Stimulated activated CD4-positive, alpha-beta T cell treated with anti-CD3 and anti-CD28 coated beads, Interleukin-4, amount 100 ng/mL, for 4 hours (primary cell): ENCODE measurements at places on chromosomes 6 and 20.

DNA sequence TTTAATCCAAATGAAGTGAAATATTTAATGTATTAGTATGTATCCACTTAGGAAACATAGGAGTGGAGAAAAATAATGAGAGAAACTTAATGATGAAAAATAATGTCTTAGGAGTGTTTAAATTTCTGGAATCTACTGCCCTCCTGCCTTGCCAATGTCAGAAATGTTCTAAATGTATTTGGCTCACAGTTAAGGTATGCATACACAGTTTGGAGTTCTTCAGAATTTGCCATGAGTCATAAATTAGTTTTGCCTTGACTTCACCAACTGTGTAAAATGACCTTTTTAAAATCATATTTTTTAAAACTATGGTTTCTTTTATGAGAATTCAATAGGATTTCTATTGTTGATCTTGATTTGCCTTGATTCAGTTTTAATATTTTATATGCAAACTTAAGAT, 191.7 kb upstream of the HSF2 start:
- no peak for DNase-seq

GRCh38 chr20:37384683-37385174, 38.8 kb downstream of the SRC start:
- DNase-seq = peak; percentile 79

DNA sequence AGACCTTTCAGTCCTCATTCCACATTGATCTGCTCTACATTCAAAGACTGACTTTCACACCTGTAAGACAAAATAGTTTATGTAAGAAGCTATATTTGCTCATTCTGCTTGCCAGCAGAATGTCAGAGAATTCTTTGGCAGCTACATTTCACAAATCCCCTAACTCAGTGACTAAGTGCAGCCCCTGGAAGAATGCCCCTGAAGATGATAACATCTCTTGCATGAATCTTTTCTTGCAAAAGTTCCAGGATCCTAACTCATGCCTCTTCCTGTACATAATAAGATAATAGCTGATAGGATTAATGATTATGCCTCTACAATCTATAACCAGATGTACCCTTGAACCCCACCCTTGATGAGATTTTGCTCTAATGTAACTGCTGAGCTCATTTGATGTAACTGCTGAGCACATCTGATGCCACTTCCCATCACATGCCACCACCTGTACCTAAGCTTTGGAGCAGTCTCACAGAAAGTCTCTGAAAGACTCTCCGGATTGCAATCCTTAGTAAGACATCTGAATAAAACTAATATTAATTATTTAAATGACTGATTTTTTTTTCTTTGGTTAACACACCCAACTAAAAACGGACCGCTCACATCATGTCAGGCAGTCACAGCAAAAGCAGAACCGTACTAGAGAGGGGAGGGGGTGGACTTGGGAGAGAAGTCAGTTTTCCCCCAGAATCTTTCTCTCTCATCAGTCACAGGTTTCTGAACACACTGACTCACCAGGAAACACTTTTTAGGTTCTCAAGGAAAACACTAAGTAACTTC, 684 bp upstream of the DNAH8 start:
- no peak for DNase-seq

- no peak for DNase-seq
Observed at GRCh38 chr6:96721227-96721626, 116.0 kb downstream of the GPR63 start.

- no peak for DNase-seq
Observed at GRCh38 chr6:142303176-142303533, 1.3 kb downstream of the ADGRG6 start.

GRCh38 chr6:13913226-13914001, 11.3 kb upstream of the RNF182 start:
- DNase-seq = no peak

- no peak for DNase-seq
Observed at GRCh38 chr6:70270287-70271005, 32.4 kb downstream of the COL9A1 start.

DNA sequence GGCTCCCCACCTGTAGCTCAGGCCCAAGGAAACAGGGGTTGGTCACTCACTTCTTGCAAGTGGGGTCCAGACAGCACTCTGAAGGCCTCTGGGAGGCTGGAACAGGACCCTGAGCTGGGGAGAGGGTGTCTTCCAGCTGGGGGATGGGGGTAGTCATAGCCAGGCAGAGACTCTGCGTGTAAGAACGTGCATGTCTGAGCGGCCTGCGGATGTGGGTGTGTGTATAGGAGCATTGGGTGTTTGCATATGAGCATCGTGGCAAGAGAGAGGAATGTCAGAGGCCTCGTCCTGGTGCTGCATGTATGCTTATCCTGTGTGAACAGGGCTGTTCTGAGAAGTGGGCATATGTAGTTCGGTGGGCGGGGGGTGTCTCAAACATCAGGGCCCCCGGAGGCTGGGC, 12.1 kb downstream of the BPIFB3 start:
- no peak for DNase-seq

- no peak for DNase-seq
Observed at GRCh38 chr6:90645634-90646033, 58.8 kb upstream of the MAP3K7 start.

DNA sequence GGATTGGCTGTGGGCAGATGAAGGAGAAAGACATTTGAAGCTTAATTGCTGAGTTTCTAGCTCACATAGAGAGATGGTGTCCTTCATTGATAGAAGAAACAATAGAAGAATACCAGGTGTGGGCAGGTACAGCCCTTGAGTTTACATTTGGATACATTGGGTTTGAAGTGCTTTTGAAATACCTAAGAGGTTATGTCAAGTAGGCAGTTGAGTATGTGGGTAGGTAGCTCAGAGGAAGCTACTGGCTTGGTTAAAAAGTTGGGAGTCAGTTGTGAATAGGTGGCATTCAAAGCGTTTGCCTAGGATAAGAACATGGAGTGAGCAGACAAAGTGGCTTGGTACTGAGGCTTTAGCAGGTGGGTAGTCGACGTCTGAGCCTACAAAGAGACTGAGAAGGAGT, 25.0 kb downstream of the NDUFAF5 start:
- DNase-seq = no peak

- DNase-seq = no peak
Observed at GRCh38 chr20:54255157-54255556, 47.3 kb downstream of the PFDN4 start.

DNA sequence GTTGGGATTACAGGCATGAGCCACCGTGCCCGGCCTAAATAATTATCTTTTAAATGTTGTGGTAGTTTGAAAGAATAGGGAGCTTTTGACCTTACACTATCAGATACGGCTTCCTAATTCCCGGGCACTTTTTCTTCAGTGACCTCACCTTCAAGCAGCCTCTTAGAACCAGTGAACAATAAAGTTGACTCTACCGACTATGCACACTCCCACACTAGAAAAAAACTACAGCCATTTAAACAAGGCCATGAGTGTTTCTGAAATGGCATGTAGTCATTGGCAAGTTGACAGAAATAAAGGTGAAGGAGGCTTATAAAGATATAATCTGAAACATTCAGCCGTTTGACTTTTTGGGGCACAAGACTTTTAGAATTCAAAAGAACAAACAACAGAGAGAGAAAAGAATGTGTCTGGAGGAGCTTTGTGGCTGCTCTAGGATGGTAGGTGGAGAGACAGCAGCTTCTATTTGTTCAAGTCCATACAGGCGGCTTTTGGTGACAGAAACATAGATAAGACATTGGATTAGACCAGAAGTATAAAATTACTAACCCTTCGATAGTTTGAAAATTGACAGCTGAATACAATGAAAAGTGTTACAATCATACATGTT, 75.2 kb downstream of the GJA1 start:
- no peak for DNase-seq

DNA sequence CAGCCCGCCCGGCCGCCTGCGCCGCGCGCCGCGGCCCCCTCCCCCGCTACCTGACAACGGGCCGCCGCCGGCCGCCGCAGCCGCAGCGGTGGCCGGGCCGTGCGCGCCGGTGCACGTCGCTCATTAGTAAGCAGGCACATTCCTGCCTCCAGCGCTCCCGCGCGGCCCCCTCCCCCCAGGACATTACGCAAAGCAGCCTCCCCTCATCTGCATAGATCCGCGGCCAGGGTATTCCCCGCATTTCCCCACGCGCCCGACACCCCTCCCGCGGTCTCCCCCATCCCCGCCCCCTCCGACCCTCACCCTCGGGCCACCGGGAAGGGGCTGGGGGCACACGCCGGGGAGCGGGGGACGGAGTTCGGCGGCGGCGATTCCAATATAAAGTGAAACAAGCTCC, at the start of gene HIVEP2:
Gene HIVEP2 (minus strand): TSS at position 128 of the 397 bp plus-strand sequence. CDS start 170,438 bp downstream, outside the sequence.
- DNase-seq = peak; percentile 92

DNA sequence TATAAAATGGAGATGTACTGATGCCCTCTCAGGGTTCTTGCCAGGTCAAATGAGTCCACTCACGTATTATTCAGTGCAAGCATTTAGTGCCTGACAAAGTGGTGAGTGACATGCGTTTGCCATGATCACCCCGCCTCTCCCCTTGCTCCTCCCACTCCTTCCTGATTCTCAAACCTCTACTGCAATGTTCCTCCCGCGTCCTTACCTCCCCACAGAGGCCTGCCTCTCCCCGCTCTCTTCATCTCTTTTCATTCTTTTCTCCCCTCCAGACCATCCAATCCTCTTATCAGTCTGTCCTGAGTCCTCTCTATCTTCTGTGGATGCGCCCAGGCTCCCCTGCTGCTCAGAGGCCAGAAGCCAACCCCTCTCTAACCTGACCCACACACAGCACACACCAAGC, 40.7 kb downstream of the KCNK5 start:
- no peak for DNase-seq

GRCh38 chr6:128676456-128676855, 156.1 kb upstream of the PTPRK start:
- DNase-seq = no peak

DNA sequence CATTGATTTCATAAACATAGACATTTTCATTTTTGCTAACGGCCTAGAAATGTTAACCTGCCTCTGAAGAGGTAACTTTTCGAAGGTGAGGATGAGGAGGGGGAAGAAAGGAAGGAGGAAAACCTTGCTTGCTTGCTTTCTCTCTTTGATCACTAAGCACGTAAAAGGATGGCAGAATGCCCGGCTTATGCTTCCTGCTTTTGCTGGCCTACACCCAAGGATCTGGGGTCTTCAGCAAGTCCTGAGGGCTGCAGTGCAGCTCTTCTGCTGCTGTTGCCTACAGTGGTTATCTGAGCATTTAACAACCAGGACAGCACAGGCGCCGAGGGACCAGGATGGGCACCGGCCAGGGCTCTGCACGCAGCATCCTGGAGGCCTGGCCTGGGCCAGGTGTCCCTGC, 150.8 kb upstream of the TAB2 start:
- no peak for DNase-seq

DNA sequence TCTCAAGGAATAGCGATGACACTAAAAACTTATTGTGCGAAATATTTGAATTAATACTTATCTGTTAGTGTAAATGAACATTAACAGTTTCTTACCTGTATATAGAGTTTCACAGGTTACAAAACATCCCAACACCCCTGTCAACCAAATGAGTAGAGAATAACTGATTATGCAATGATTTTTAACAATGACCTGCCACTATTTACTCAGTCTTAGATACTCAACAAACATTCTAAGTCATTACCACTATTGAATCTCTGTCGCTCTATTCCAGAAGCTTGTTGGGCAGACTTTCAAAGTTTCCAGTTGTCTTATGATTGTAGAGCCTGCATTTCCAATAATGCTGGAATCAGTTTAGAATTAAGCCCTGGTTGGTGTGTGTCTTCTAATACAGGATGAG, 85.5 kb downstream of the RNF182 start:
- DNase-seq = no peak

- DNase-seq = no peak
Observed at GRCh38 chr6:116175344-116175743, 49.4 kb upstream of the COL10A1 start.

GRCh38 chr20:17708675-17709360, 9.1 kb downstream of the BANF2 start:
- no peak for DNase-seq

GRCh38 chr6:55969526-55969925, 94.1 kb upstream of the BMP5 start:
- no peak for DNase-seq

DNA sequence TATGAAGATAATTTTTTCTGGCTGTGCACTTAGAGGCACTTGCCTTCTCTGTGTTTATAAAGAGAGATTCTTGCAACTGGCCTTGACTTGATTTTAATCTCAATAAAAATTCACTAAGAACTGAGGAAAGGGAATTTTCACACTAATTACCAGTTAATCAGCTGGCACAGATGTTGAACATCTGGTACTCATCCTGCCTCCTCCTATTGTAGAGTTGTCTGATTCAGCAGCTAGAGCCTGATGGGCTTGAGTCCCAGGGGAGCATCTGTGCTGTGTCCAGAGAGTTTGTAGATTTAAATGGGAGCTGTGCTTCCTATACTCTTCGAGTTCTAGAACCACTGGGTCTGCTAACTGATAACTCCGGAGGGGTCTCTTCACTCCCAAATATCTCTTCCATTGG, 284.4 kb upstream of the RNF24 start:
- no peak for DNase-seq
